ENCODE measurements at places on chromosomes 2 and 18.

- DNase-seq = peak; percentile 6
Measured at GRCh38 chr2:178449700-178450523, 1.1 kb downstream of the PRKRA start.

DNA sequence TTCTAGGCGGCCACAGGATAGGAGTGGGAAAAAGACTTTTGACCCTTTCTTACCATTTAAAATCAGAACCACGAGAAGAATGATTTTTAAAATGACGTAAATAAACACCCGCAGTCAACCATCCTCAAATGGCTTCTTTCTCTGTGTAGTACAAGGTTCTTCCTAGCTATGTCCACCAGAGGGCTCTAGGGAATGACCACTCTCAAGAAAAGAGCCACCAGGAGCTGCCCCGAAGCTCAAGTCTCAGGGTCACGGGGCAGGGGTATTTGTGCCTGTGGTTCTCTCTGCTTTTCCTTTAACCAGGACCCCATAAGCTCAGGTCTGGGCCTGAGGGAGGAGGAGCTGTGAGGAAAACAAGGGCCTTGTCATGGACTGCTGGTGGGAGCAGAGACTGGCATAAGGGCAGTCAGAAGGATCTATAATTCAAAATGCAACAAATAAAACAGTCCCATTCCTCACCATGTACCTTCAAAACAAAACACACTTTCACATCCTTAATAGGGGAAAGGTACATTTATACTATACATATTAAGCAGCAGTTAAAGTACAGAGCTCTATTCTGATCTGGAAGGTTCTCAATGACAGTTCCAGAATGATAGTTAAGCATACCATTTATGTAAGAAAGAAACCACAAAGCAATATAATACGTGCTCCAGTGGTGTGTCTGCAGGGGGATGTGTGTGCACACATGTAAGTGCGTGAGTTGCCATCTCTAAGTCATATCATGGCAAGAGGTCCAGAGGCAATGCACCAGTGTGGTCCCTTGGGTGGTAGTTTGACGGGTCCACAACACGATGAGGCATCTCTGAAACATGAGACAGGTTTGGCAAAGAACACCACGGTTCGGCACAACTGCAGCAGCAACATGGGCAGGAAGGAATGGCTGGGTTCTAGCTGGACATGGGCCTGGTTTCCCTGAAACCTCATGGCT is 18.6 kb downstream of the LYPD1 start:
- no peak for DNase-seq

GRCh38 chr2:159073256-159073655 is 104.8 kb downstream of the TANC1 start:
- DNase-seq = peak; percentile 59

GRCh38 chr18:9113468-9114149 is 11.1 kb downstream of the NDUFV2 start:
- DNase-seq = no peak

- DNase-seq = no peak
Measured at GRCh38 chr2:5740817-5741216, 48.6 kb downstream of the SOX11 start.
